ENCODE measurements at places on chromosomes 3 and 15.

DNA sequence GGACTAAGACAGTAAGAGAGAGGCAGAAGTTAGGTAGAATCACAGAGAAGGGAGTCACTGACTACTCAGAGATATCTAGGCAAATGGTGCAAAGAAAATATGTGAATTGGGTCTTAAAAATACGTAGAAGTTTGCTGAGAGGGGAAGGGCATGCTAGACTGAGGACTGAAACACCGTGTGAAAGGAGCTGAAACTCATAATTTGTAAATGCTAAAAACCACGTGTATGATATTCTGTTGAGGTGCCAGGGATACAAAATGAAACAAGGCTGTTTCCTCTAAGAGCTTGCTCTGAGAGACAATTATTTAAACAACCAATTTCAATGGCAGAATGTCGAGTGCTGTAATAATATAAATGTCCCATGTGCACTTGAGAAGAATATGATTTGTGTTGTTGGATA lies 47.2 kb downstream of the NCK1 start:
- no peak for DNase-seq

DNA sequence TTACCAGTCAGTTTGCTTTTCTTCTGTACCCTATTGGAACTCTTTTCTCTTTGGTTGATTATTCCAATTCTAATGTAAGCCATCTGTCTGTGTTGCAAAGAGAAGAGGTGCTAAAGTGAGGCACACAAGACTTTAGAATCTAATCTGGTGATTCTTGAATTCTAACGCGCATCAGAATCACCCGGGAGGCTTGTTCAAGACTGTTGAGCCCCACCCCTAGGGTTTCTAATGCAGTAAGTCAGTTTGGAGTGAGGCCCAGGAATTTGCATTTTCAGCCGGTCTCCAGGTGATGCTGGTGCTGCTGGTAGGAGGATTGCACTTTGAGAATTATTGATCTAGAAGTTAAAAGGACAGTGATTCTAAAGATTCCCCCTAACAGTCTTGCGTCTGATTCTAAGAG lies 185.3 kb upstream of the CHRM5 start:
- DNase-seq: no peak

DNA sequence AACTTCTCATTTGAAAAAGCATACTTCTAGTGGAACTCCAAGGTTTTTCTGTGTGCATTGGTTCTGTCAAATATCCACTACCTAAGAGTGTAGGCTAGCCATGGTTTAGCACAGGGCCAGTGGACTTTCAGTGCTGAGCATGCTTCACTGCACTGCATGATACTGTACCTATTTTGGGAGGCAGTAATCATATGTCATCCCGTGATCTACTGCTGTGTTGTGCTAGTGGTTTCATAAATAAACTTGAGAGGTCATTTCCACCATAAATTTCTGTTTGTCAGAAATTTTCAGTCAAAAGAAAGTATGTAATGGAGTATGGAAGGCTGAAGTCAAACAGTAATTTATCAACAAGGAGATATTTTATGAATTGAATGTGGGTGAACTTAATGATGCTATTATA lies 203.6 kb downstream of the ROBO1 start:
- DNase-seq: no peak

DNA sequence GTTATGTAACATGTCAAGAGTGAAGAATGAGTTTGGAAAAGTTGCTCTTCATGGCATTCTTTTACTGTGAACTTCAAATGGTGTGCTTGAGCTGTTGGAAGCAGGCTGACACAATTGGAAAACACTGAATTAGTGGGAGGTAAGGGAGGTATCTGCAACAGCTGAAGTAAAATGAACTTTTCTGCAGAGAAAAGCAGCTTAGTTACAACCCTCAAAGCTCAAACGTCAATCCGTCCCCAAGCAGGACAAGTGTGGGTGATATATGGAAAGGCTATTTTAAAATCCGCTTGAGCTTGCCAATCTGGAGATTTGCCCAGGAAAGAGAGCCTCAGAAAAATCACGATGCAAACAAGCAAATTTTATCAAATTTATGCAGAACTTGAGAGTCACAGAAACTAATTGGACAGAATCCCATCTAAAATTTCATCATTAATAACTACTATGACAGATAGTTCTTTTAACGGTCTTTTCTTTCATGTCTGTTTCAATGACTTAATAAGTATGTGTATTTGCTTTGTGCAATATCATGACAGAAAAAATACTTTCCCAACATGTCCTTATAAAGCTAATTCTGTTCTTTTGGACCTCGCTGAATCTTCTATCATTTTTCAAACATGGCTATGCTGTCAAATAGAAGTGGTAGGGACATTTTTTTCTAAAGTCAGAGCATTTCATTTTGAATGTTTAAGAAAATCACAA lies 266.6 kb upstream of the SLITRK3 start:
- no peak for DNase-seq

- no peak for DNase-seq
These were observed 47.5 kb upstream of the FAM98B start for GRCh38 chr15:38406436-38406835.

DNA sequence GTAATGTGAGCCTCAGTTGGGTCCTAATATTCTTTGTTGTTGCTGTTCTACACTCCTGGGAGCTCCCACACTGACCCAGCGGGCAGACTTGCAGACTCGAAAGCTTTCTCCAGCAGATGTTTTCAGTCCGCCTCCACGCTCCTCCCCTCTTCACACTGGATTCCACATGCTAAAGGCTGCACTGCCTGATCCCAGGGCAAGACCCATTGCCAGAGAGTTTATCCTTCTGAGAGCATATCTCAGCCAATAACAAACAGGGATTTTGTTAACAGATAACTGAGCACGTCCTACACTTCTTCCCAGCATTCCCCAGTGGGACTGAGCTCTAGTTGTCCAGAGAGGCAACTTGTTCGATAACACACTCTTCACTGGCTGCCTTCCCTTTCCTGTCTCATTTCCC lies 8.0 kb upstream of the COL6A6 start:
- no peak for DNase-seq

DNA sequence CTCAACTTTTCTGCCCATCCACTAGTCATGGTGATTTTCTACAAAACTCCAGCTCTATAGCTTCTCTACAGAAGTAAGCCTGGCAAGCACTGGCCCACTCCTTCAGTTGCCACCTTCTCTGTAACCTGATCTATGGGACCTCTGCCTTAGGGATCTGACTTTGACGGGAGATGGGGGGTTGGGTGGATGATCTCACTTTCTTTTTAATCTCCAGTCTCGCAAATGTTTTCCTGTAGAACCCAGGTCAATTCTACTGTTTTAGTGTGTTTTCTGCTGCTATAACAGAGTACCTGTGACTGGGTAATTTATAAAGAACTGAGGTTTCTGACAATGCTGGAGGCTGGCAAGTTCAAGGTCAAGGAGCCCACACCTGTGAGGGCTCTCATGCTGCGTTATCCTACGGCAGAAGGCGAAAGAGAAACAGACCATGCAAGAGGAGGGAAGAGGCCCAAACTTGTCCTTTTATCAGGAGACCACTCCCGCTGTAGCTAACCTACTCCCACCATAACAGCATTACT lies 189.9 kb upstream of the THRB start:
- no peak for DNase-seq

DNA sequence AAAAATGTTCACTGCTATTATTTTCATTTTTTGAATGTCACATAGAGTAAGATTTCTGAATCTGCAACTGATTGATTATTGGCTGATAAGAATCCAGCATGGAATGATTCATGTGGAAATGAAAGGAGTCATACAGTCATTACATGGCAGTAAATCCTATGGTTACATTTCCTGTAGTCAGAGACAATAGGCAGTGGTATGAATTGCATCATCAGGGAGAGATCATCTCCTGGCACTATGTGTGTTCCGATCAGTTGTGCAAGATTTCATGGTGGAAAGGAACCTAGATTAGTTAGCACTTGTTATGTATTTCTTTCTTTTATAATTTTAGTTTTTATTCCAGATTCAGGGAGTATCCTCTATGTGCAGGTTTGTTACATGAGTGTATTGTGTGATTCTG lies 38.8 kb downstream of the SLC12A1 start:
- DNase-seq: no peak

DNA sequence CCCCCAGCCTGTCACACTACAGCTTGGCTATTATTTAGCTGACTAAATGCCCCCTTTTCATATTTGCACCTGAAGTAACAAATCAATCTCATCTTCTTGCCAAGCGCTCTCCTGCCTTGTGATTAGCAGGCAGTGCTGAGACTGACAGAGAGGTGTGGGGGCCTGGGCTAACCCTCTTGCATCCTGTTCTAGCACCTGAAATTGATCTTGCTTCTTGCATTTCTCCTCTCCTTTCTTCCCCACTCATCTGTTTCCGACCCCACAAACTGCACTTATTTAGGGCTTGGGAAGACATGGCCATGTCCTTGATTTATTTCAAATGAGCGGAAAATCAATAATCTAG lies 309.0 kb upstream of the PROK2 start:
- DNase-seq: no peak

DNA sequence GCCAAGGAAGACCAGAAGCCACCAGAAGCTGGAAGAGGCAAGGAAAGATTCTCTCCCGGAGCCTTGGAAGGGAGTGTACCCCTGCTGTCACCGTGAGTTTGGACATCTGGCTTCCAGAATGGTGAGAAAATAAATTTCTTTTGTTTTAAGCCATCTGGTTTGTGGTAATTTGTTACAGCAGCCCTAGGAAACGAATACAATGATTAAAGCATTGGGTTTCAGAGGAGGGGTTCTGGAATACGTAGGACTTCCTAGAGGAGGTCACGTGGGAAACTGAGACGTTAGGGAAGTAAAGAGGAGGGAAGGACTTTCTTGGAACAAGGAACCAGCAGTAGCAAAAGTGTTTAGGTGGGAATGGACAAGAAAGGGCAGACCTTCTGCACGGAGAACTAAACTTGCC lies 377.7 kb downstream of the IL20RB start:
- no peak for DNase-seq

DNA sequence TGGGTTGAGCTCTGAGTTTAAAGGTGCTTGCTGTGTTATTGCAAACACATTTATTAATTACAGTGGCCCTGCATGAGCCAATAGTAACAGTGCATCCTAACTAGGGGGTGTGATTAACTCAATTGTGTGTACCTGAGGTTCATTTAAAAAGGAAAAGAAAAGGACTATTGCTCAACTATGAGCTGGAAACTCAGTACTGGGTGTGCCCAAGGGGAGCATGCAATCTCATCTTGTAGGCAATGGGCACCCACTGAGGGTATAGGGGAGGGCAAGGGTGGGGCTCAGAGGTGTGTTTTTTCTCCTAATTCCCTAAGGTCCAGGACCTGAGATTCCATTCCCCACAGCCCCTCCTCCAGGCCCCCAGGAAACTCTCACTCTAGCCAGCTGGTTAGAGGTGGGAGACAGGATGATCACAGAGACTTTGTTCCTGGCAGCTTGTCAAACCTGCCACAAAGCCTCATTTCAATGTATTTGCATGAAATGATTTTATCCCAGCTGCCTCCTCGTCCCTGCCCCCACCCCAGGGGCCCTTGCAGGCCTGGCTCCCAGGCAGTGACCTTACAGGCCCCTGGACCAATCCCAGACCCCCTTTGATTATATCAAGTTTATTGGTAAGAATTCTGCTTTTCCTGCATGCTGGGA lies 220.7 kb downstream of the TBC1D2B start:
- no peak for DNase-seq

- DNase-seq: no peak
These were observed 2.9 kb upstream of the CLN6 start for GRCh38 chr15:68232449-68232848.

DNA sequence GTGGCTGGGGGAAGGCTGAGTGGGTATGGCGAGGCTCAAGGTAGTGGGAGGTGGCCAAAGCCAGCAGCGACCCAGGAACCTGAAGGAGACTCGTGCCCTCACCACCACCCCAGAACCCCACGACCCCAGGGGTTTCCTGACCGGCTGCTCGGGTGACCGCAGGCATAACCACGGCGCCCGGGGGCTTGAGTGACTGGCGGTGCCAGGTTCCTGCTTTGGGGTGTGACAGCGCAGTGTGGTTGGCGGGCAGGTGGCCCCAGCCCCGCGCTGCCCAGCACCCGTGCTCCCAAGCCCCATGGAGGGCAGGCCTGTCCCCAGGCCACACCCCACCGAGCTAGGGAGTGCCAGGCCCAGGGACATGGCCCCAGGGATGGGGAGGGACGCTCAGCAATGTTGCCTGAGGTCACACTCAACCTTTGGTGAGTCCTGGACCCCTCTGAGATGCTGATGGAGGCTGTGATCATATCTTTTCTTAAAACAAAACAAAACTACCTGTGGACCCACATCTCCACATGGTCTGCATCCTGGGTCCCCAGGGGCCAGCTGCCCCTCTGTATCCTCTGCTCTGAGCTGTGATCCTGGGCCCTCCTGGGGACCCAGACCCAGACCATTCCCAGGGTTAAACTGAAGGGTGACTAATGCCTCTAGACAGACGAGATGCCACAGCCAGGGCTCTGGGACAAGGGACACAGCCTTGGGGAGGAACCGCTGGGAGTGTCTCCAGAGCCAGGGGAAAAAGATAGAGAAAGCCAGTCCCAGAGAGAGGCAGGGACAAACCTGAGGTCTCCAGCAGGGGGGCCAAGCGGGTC lies 13.0 kb downstream of the DNAJB8 start:
- DNase-seq: no peak

DNA sequence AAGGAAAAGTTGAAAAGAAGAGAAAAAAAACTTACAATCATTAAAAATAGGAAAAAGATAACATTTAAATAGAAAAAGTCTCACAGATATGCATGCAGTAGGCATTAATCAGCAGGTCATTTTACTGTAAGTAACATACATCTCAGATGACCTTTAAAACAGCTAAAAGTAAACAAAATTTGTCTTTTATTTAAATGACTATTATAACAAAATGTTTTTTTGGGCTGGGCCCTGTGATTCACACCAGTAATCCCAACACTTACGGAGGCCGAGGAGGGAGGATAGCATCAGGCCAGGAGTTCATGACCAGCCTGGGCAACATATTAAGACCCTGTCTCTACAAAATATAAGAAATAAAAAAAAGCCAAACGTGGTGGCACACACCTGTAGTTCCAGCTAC lies 14.7 kb downstream of the IQGAP1 start:
- no peak for DNase-seq

GRCh38 chr3:77606372-77606771 lies 566.5 kb downstream of the ROBO2 start:
- no peak for DNase-seq

DNA sequence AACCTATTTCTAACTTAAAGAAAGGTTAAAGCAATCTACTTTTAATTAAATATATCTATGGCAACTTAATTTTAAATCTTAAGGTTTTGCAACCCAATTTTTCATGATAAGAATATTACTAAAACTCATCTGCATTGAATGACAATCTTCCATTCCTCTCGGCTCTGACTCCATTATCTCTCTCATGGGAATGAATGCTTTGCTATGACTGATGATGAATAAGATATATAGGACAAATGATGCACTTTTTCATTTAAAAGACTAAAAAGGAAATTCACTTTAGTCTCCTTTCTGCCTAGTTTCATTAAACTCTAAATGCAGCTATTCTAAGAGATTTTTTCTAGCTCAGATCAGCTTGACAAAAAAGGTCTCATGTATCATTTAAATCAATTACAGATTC lies 68.7 kb downstream of the GBE1 start:
- DNase-seq: no peak

GRCh38 chr3:175199961-175200360 lies 340.8 kb downstream of the NAALADL2 start:
- no peak for DNase-seq

GRCh38 chr3:8524249-8524648 lies 22.6 kb downstream of the LMCD1 start:
- no peak for DNase-seq
